ENCODE measurements at places on chromosomes 5 and 9. TPM values are rescaled to one million over a fixed set of nuclear protein-coding genes. Genes with fewer than 3 reads are reported as not detected.

DNA sequence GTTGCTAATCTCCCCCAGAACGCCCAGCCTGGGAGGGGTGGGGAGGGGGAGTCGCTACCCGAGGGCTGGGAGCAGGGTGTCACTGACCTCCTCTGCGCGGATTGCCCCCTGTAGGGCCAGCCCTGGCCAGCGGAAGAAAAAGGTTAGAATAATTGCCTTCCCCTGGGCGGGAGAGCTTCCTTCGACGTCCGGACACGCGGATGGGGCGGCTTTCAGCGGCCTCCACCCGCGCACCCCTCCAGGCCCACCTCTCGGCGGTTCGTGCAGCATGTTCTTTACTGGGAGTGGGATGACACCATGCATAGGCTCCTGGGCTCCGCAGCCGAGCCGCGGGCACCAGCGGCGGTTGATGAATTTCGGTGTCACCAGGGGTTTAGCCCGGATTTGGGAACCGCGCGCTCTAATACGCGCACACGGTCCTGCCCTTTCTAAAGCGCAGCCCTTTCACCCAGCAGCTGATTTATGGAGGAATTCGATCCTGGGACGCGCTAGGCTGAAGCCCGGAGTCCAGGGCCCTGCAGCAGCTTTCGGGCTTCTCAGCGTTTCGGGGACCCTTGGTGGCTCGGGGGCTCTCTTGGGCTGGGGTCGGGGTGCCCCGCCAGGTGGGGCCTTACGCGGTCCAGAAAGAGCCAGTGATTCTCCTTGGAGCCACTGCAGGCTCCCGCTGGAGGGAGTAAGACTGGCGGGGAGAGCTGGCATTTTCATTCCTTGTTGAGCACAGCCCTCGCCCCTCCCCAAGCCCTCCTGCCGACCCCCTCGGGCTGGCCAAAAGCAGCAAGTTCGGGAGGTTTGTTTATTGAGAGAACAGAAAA lies 10.1 kb downstream of the LMX1B start:
- DNase-seq = no peak

DNA sequence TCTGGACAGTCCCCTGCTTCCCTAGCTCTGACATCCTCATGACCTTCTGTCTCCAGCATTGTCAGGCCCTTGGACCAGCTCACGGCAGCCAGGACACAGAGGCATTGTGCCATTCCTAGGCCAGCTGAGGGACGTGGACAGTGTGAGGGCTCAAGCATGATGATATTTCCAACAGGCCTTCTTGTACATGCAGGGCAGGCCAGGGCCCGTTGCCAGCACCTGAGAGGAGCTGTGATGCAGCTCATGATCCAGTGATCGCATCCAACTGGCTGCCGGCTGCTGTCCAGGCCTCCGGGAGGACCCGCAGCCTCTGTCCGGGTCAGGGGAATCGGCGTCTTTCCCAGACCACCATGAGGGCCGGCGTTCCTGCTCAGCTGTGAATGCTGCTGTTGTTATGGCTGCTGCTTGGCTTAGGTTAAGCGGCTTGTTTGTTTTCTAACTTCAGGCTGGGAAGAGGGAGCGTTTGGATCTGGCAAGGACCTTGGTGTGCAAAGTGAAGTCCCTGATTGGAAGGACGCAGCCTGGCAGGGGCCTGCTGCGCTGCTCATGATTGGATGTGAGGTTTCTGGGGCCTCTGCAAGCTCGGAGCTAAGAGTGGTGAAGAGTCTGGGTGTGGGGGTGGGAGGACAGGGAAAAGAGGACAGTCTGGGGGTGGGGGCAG lies 53.8 kb downstream of the PDZD2 start:
- no peak for DNase-seq

The ADAMTS19 gene
- total RNA-seq = 0.80 TPM

The NFIL3 gene
- total RNA-seq = 32.5 TPM

DNA sequence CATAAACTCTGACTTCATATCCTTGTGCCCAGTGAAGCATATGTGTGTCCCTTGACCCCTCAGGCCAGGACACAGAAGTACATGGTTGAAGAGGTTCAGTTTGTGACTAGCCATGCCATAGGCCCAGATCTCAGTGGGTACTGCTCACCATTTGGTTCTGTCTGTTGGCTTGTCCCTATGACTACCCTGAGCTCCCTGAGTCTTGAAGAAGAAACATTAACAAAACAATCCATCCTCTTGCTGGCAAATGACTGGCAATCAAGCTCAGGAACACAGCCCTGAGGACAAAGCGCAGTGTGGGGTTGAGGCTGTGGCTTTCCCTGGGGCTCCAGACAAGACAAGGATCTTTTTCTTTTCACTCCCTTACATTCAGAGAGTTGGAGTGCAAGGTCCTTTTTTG lies 46.3 kb downstream of the TNFAIP8 start:
- DNase-seq = no peak

The EPB41L4B gene
- total RNA-seq = 87.3 TPM

Measured in colonic mucosa (tissue), 4 donors.